ENCODE measurements at places on chromosomes 5 and 9. TPM values are rescaled to one million over a fixed set of nuclear protein-coding genes. Genes with fewer than 3 reads are reported as not detected.

DNA sequence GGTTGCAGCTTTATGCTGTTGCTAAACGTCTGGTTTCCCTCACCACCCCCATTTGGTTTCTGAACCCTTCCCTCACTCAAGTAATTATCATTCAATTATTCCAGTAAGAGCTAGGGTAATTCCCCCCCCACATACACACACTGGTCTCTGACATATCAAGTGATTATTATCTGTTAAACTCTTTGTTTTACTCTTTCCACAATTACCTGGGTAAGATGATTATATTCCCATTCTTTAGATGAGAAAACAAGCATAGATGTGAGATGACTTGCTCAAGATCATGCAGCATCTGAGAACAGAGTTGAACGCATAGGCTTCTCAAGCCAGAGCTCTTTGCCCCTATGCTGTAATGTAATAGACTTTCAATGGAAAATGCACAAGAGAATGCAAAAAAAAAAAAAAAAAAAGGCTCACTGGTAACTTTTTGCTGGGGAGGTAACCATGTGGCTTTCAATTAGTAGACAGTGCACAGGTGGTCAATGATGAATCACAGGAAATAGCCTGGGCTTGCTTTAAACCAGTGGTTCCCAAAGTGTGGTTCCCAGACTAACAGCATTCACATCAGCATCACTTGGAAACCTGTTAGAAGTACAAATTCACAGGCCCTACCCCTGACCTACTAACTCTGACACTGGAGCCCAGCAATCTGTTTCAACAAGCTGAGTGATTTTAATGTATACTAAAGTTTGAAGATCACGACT lies 87.6 kb downstream of the PIK3R1 start:
- H3K4me1 ChIP-seq, result no peaks in the 10 kb centered on the region
- no peak overlapping the region for H3K4me3 ChIP-seq
- no peaks in the 10 kb centered on the region for H3K27me3 ChIP-seq
- H3K27ac ChIP-seq, result no peak overlapping the region
- H3K36me3 ChIP-seq, result peaks cover 23% of the 10 kb centered on the region
- DNase-seq, result no peak

- DNase-seq, result no peak
- H3K4me3 ChIP-seq, result no peak overlapping the region
- no peaks in the 10 kb centered on the region for H3K27me3 ChIP-seq
- H3K4me1 ChIP-seq, result no peaks in the 10 kb centered on the region
- no peaks in the 10 kb centered on the region for H3K36me3 ChIP-seq
These were observed 191.9 kb upstream of the PUM3 start for GRCh38 chr9:3035579-3036332.

RECK gene
- total RNA-seq, result 2.5 TPM

GRCh38 chr5:37533851-37534250 lies 154.7 kb downstream of the WDR70 start:
- no peaks in the 10 kb centered on the region for H3K27me3 ChIP-seq
- no peak for DNase-seq
- H3K4me3 ChIP-seq, result no peak overlapping the region

GRCh38 chr5:127046343-127047072 lies 16.1 kb upstream of the MARCHF3 start:
- H3K27ac ChIP-seq, result no peak overlapping the region
- DNase-seq, result no peak
- no peaks in the 10 kb centered on the region for H3K4me1 ChIP-seq
- no peak overlapping the region for H3K4me3 ChIP-seq
- no peaks in the 10 kb centered on the region for H3K27me3 ChIP-seq

TTC39B gene
- 9.8 TPM for total RNA-seq

DNA sequence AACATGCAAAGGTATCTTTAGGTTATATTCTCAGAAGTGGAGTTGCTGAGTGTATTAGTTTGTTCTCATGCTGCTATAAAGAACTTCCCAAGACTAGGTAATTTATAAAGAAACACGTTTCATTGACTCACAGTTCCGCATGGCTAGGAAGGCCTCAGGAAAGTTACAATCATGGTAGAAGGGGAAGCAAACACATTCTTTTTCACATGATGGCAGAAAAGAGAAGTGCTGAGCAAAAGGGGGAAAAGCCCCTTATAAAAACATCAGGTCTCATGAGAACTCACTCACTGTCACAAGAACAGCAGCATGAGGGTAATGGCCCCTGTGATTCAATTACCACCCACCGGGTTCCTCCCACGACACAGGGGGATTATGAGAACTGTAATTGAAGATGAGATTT lies 163.6 kb upstream of the PRLR start:
- H3K4me3 ChIP-seq, result no peak overlapping the region
- DNase-seq, result no peak
- no peak overlapping the region for H3K27ac ChIP-seq

GRCh38 chr9:35954942-35955546 lies 2.9 kb downstream of the OR2S2 start:
- no peak for DNase-seq
- no peaks in the 10 kb centered on the region for H3K36me3 ChIP-seq
- no peaks in the 10 kb centered on the region for H3K4me1 ChIP-seq
- no peak overlapping the region for H3K4me3 ChIP-seq
- H3K27ac ChIP-seq, result no peak overlapping the region

CDKN2B gene
- total RNA-seq, result 0.64 TPM

DNA sequence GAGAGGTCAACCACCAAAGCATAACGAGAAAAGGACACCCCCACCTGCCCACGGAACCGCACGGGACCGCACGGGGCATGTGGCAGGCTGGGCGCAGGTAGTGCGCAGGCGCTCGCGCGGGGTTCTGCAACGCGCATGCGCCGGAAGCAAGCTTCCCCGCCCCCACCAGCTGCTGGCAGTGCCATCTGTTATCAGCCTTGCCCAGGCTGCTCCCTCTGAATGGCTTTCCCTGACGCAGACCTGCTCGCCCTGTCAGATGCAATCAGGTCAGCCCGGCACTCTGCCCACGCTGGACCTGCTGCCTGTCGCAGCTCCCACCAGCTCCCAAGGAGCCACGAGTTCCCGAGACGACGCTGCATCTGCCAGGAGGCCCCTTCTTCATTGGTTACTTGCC lies 22.8 kb downstream of the PTCH1 start:
- H3K36me3 ChIP-seq, result no peaks in the 10 kb centered on the region
- no peak for DNase-seq
- no peaks in the 10 kb centered on the region for H3K27me3 ChIP-seq
- no peak overlapping the region for H3K27ac ChIP-seq
- no peaks in the 10 kb centered on the region for H3K4me1 ChIP-seq
- no peak overlapping the region for H3K4me3 ChIP-seq

DNA sequence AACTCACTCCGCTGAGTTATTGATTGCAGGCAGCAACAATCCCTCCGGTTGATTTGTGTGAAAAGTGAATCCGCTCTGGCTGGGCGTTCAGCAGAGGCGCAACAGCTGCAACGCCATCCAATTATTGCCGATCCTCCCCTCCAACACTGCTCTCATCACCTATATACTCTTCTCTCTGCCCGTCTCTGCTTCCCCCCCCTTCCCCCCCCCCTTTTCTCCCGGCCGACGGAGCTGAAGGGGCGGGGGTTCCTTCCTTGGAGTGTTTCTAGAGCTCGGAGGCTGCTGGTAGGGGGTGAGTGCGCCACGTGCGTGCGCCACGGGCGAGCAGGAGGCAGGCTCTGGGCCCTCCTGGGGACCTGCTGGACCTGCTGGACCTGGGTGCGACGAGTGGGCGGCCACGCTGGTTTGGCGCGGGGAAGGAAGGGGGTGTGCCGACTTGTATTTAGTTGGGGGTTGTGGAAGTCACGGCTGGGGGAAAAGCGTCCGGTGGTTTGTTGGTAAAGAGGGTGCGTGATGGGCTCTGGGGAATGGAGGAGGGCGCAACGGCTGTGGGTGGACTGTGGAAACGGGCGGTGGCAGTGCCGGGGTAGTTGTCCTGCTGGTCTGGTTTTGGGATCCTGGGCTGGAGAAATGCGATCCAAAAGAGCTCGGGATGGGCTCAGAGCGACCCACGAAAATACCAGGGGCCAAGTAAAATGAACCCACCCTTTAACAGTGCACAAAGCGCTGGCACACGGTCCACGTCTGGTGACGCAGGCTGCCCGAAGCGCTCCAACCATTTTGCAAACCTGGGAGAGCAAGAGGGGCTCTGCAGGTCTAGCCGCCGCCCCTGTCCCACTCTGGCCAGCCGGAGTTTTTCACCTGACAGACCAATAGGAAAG lies 6.4 kb upstream of the MEF2C start:
- no peaks in the 10 kb centered on the region for H3K36me3 ChIP-seq
- DNase-seq, result peak; percentile 65
- peak overlapping the region; percentile 36 for H3K4me3 ChIP-seq
- H3K27ac ChIP-seq, result peak overlapping the region; percentile 47
- H3K27me3 ChIP-seq, result no peaks in the 10 kb centered on the region

PKD2L2 gene
- total RNA-seq, result not detected

PCDHGA12 gene
- 1.6 TPM for total RNA-seq

- no peak overlapping the region for H3K27ac ChIP-seq
- H3K27me3 ChIP-seq, result no peaks in the 10 kb centered on the region
- DNase-seq, result no peak
- no peak overlapping the region for H3K4me3 ChIP-seq
- H3K36me3 ChIP-seq, result no peaks in the 10 kb centered on the region
These were observed 90.4 kb downstream of the ZNF608 start for GRCh38 chr5:124655921-124656511.

NEURL1B gene
- 5.7 TPM for total RNA-seq

DNA sequence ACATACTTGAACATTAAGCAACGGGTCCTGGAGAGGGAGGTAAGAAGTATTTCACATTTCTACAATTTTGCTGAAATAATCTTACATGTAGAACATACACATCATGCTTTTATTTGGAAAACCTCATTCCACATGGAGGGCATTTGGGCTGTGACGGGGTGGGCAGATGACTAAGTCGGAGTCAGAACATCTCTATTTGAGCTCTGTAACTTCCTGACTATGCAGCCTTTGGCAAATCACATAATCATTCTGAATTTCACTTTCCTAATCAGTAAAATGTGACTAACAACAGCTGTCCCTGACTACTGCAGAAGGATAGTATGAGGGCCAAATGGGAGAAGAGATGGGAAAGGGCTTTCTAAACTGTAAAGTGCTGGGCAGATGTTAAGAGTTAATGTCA lies 17.1 kb upstream of the IL6ST start:
- H3K27ac ChIP-seq, result no peak overlapping the region
- no peaks in the 10 kb centered on the region for H3K4me1 ChIP-seq
- no peaks in the 10 kb centered on the region for H3K27me3 ChIP-seq
- no peak for DNase-seq
- H3K36me3 ChIP-seq, result no peaks in the 10 kb centered on the region
- no peak overlapping the region for H3K4me3 ChIP-seq

DNA sequence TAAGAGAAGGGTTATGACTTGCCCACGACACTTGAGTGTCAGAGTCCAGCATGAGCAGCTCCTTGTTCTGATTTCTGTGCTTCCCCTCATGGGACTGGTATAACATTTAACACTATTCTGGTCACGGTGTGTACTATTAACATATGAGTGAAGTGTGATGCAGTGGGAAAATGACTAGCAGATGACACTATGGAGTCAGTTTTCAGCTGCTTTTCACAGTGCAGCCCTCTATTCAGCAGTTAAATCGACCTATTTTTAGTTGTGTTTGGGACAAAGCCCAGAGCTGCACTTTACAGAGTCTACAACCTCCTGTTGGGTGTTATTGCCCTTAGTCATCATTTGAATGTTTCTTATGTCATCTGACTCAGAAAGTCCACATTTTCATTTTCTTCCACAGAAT lies 59.1 kb downstream of the CHSY3 start:
- H3K36me3 ChIP-seq, result no peaks in the 10 kb centered on the region
- no peaks in the 10 kb centered on the region for H3K4me1 ChIP-seq
- H3K27ac ChIP-seq, result no peak overlapping the region

- no peaks in the 10 kb centered on the region for H3K27me3 ChIP-seq
- H3K36me3 ChIP-seq, result no peaks in the 10 kb centered on the region
- no peak overlapping the region for H3K27ac ChIP-seq
These were observed 93.3 kb downstream of the KIAA0825 start for GRCh38 chr5:94524841-94525697.

DNA sequence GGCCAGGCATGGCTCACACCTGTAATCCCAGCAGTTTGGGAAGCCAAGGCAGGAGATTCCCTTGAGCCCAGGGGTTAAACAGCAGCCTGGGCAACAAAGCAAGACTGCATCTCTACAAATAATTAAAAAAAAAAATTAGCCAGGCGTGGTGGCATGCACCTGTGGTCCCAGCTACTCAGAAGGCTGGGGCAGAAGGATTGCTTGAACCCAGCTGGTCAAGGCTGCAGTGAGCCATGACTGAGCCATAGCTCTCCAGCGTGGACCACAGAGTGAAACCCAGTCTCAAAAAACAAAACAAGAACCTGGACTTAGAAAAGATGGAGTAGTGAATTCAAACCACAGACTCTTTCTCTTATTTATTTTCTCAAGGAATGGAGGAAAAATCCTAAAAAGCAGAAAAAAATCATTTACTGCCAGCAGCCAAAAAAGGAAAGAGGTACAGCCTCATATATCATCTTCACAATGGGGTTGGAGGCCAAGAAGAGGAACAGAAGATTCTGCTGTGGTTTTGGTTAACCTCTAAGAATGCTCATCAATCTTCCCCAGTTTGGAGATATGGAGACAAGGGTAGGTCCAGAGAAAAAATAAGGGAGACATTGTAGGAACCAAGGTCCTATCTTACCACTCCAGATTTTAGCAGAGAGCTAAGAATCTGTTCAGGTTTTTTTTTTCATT lies 40.0 kb upstream of the MYO10 start:
- no peak for DNase-seq
- no peak overlapping the region for H3K4me3 ChIP-seq
- H3K36me3 ChIP-seq, result no peaks in the 10 kb centered on the region
- no peak overlapping the region for H3K27ac ChIP-seq
- H3K27me3 ChIP-seq, result no peaks in the 10 kb centered on the region

DNA sequence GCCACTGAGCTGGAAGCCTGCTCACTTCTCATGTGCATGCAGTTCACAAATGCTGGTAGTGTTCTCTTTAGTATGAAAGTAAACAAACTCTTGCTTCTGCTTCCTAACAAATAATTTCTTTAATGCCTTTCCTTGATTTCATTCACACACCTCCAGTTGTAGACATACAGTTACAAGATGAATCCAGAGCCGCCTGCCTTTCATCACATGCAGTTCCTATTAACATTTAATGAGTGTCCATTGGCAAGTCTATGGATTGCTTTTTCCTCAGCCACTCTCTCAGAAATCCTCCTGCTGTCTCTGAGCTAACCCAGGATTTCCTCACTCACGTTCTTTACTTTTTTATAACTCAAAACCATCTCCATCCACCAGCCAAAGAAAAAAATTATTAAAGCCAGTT lies 408.6 kb downstream of the BNC2 start:
- no peaks in the 10 kb centered on the region for H3K36me3 ChIP-seq
- H3K4me3 ChIP-seq, result no peak overlapping the region
- no peak overlapping the region for H3K27ac ChIP-seq
- no peak for DNase-seq

HTR4 gene
- not detected for total RNA-seq

- no peaks in the 10 kb centered on the region for H3K36me3 ChIP-seq
- peaks cover 5% of the 10 kb centered on the region for H3K4me1 ChIP-seq
- no peak overlapping the region for H3K4me3 ChIP-seq
- H3K27ac ChIP-seq, result no peak overlapping the region
- H3K27me3 ChIP-seq, result no peaks in the 10 kb centered on the region
These were observed 7.7 kb upstream of the SKP1 start for GRCh38 chr5:134184155-134185135.

DPYSL3 gene
- total RNA-seq, result 3.2 TPM

- no peak for DNase-seq
- no peaks in the 10 kb centered on the region for H3K36me3 ChIP-seq
- no peaks in the 10 kb centered on the region for H3K27me3 ChIP-seq
- peaks cover 12% of the 10 kb centered on the region for H3K4me1 ChIP-seq
- H3K27ac ChIP-seq, result no peak overlapping the region
- H3K4me3 ChIP-seq, result no peak overlapping the region
These were observed 24.1 kb downstream of the EXD3 start for GRCh38 chr9:137398561-137399468.

DMRT2 gene
- total RNA-seq, result not detected

Measured in right lobe of liver (tissue), 6 donors.